ENCODE measurements at places on chromosomes 1 and 21.

DNA sequence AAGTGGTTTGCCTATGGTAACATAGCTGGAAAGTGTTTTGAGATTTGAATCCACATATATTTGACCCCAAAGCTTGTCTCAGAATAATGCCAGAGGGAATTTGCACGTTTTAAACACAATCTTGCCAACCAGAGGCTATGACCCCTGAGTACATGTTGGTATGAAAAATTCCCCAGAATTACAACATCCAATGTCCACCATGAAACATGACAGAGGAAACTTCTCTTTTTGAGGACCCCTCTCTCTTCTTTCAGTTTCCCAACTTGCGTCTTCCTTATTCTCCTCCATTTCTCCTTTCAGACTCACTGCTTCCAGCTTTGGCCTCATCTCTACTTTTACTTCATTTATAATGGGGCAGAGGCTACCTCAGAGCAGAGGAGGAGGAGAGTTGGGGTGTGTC is 5.5 kb upstream of the KCNJ9 start:
- DNase-seq: peak; percentile 72

DNA sequence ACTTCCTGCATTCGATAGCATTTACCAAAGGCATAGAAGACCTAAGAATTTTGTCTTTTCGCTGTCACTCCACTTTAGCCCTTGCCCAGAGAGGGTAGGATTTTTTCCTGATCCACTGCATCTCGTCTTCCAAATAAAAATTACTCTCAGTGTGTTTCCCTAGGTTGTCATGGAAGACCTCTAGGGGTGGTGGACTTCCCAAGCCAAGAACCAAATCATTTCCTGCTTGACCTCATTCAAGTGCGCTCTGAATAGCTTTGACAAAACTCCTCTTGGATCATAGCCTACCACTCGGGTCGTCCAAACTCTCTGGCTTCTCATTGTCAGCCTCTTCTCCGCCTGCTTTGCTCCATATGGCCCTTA is 431 bp upstream of the C1orf52 start:
- no peak for DNase-seq

- no peak for DNase-seq
These were observed 42.3 kb downstream of the MAN1C1 start for GRCh38 chr1:25658791-25659431.

GRCh38 chr1:3600354-3600753 is 11.0 kb downstream of the MEGF6 start:
- DNase-seq: no peak

- DNase-seq: no peak
These were observed 68.7 kb upstream of the ADGRL2 start for GRCh38 chr1:81731989-81732388.

- DNase-seq: no peak
These were observed 95.9 kb upstream of the CCDC190 start for GRCh38 chr1:162956922-162957321.

GRCh38 chr21:17709266-17709611 is 96.5 kb upstream of the BTG3 start:
- DNase-seq: no peak

DNA sequence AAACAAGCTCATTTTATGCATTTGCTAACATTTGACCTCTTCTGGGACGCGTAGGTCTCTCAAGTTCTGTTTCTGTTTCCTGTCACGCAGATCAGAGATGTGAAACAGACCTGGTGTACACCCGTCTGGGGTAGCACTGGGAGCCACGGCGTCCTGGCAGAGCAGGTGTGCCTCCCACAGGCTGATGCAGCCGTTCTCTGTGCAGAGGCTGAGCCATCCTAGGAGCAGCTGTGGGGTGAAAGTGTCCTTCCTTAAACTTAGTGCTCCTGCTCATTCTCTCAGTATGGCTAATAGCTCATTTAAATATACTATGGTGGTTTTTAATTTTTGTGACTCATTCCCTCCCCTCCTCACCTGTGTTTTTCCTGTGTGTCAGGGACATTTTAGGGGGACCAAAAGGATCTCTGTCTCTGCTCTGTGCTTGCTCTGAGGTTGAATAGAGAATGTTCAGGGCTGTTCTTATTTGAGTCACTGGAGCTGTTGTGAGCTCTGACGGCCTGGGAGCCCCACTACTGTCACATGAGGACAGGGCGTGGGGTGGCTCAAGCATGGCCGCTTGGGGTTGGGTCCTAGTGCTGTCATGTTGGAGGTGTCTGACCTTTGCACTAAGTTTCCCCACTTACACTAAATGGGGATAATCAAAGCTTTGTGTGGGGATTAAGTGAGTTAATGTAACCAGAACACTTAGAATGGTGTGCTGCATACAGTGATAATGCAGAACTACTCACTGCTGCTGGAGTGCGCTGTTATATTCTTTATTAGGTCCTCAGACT is 43.0 kb downstream of the GALNT2 start:
- DNase-seq: peak; percentile 32

GRCh38 chr1:248696261-248696660 is 6.3 kb downstream of the OR14I1 start:
- DNase-seq: peak; percentile 53

DNA sequence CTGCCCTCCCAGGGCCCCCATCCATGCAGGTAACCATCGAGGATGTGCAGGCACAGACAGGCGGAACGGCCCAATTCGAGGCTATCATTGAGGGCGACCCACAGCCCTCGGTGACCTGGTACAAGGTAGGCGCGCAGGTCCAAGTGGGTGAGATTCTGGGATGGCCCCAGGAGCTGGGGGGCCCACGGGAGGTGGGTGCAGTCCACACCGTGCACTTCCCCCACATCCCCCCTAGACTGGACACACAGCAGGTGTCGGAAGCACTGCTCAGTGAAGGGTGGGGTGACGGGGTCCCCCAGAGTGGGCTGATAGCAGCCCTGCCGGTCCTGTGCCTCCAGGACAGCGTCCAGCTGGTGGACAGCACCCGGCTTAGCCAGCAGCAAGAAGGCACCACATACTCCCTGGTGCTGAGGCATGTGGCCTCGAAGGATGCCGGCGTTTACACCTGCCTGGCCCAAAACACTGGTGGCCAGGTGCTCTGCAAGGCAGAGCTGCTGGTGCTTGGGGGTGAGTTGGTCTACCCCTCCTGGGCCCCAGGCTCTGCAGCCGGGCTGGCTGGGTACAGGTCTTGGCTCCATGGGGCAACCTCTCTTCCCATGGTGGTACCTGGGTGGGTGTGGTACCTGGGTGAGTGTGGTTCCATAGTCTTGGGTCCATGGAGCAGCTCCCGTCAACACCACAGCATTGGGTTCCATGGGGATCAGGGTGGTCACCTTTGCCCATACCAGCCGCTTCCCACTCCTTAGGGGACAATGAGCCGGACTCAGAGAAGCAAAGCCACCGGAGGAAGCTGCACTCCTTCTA is 40.4 kb downstream of the TRIM11 start:
- DNase-seq: no peak

- DNase-seq: no peak
These were observed 58.4 kb downstream of the CAPN2 start for GRCh38 chr1:223770621-223771315.

- peak; percentile 94 for DNase-seq
These were observed 76.9 kb downstream of the CLIC6 start for GRCh38 chr21:34745557-34746255.

- DNase-seq: no peak
These were observed 127.7 kb upstream of the AJAP1 start for GRCh38 chr1:4526747-4527146.

- DNase-seq: no peak
These were observed 1702.9 kb upstream of the B3GALT2 start for GRCh38 chr1:194889310-194889709.

DNA sequence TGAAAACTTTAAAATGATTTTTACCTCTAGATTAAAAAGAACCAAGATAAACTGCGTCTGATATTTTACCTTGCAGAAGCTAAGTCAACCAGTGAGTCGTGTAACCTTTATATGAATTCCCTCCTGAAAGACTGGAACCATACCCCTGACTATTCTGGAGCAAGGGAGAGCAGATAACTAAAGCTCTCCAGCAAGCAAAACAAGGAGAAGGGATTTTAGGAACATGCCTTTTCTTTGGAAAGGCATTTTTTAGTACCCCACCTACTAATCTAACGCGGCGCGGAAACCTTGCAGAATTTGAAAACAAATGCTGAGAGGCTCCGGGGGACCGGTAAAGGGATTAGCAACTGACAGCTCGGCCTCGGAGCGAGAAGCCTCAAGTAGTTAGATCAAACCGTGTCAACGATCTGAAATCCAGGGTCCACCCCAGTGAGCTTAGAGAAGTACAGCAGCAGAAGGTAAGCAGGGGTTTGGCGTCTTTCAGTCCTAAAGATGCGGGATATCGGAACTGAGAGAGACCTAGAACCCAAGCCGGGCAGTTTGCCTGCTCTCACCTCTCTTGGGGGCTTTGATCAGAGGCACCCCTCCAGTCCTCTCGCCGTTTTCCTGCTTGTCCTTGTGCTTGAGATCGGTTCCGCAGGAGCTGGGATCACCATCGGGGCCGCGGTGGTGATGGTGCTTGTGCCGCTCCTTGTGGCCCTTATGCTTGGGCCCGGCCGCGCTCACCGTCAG is 954 bp downstream of the RSBN1 start:
- DNase-seq: peak; percentile 37

GRCh38 chr1:199018471-199019135 is 379.8 kb downstream of the PTPRC start:
- no peak for DNase-seq

DNA sequence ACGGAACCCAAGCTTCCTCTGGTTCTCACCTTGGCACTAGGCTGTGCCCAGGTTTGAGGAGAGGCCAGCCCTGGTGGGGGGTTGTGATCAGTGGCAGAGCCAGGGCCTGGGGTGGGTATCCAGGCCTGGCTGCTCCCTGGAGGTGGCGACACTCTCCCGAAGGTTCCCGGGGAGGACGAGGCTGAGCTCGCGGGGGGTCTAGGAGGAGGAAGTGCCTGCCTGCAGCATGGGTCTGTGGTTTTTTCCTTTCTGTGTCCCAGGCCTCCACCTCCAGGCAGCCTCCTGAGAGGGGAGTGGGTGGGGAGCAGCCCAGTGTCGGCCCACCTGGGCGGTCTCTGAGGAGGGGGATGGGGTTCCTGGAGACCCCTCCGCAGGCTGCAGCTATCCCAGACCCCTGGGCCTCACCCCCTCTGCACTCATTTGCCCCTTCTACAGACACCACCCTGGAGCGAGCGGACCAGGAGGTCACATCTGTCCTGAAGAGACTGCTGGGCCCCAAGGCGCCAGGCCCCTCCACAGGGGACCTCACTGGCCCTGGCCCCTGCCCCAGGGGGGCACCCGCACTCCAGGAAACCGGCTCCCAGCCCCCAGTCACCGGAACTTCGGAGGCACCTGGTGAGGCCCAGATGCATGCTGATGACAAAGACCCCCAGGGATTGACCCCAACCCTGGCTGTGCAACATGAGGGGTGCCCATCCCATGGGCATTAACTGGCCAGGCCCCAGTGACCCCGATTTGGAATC is 44.3 kb downstream of the TRIM11 start:
- DNase-seq: no peak

DNA sequence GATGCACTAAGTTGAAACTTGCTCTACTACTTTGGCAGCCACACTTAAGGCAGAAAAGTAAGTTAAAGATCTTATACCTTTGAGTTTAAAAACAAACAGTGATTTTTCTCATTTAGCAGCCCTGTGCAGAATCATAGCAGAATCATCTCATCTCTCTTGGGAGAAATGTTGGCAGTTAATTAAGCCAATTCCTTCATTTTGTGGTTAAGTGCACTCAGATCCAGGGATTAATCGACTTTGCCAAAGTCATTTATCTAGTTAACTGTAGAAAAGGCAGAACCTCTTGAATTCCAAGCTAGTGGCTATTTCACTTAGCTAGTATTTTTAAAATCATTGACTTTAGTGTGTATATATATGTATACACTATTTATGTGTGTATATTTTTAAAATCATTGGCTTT is 125.0 kb downstream of the GPR52 start:
- no peak for DNase-seq

GRCh38 chr1:66464802-66465201 is 69.2 kb upstream of the SGIP1 start:
- peak; percentile 8 for DNase-seq

DNA sequence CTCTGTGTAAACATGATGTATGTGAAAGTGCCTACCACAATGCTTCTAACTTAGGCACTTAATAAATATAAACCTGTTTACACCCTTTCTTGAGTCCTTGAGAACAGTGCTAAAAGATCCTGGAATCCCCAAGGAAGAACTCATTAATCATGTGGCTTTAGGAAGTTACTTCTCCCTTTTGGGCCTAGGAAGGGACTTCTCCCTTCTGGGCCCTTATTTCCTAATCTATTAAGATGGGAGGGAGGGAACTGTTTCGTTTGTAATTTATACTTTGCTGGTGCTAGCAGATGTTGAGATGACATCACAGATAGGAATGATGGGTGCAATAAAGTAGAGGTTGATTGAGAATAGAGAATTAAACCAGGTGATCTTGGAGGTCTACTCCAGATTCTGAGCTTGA is 1.2 kb downstream of the BTF3L4 start:
- DNase-seq: peak; percentile 77

DNA sequence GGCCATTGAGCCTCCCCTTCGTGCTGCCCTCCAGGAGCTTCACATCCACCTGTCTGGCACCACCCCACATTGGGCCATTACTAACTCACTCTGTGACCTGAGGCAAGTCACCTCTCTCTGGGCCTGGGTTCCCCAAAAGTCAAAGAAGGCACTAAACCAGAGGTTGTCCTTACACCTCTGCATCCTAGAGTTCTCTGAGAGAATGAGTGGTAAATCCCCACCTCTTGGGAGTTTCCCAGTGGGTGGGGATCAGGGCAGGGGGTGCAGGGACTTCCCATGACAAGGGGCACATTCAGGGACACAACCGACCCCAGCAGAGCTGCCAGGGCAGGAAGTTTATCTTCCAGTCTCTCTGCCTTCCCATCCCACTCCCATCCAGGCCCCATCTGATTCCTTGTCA is 99.7 kb downstream of the EPHB2 start:
- no peak for DNase-seq

DNA sequence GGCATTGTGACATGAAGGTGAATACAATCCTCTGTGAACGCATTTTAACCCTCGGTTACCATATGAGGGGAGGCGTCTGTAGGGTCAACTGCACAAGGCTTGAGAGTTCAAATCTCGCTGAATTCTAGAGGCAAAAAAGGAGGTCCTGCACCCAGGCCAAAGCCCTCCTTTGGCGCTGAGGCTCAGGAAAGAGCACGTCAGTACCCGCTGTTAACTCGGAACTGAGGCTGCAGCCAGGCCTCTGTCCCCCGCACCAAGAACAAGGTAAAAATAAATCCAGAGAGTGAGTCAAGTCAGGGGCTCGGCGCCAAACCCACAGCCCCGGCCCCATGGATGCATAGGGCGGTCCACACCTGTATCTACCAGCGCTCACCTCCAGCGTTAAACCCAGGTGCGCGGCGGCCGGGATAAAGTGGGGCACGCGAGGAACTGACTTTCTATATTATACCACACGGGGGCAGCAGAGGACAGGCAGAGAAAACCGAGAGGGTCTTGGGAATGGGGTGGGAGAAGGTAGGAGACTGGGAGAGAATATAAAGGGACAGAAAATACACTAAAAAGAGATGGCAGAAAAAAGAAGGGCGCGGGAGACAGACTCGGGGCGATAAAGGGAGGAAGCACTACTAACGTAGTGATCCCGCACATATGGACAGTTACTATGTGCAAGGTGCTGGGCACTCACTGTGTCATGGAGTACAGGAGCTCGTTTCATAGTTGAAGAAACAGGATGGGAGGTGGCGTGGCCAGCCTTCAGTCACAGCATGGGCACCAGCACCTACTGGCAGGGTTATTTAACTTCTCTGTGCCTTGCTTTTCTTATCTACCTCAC is 54.9 kb downstream of the DMRTA2 start:
- DNase-seq: peak; percentile 14

GRCh38 chr1:110123224-110123623 is 11.0 kb downstream of the UBL4B start:
- DNase-seq: no peak

Data from suppressor macrophage (primary cell).